K562 (cell line): ENCODE measurements at places on chromosomes 2 and 18. TPM values are rescaled to one million over a fixed set of nuclear protein-coding genes. Genes with fewer than 3 reads are reported as not detected.

Gene UCN
- 2.2 and 2.6 TPM in 2 replicates for total RNA-seq

Gene TCF23
- not detected in 2 replicates for total RNA-seq

Gene UGT1A3
- total RNA-seq, result not detected in 2 replicates

Gene PPP3R1
- 69.5 and 70.0 TPM in 2 replicates for total RNA-seq

Gene TRAF3IP1
- 5.5 and 7.4 TPM in 2 replicates for total RNA-seq

Gene LTBP1
- total RNA-seq, result 12.8 and 13.6 TPM in 2 replicates

Gene CKAP2L
- 17.6 and 18.6 TPM in 2 replicates for total RNA-seq

Gene ANKRD30B
- total RNA-seq, result not detected in 2 replicates

Gene KIAA2012
- not detected in 2 replicates for total RNA-seq

Gene PNKD
- 59.5 and 60.1 TPM in 2 replicates for total RNA-seq

Gene C18orf32
- 20.4 and 23.2 TPM in 2 replicates for total RNA-seq

Gene RPS27A
- total RNA-seq, result 1,392 and 1,538 TPM in 2 replicates

Gene ATG4B
- 51.7 and 54.9 TPM in 2 replicates for total RNA-seq

Gene MAP3K19
- not detected in 2 replicates for total RNA-seq

Gene CXCR2
- not detected in 2 replicates for total RNA-seq

Gene BOLL
- total RNA-seq, result 0.11 and 0.13 TPM in 2 replicates

Gene UBR3
- 40.3 and 41.0 TPM in 2 replicates for total RNA-seq

Gene UGT1A10
- not detected in 2 replicates for total RNA-seq
